Lower lobe of right lung (tissue), 2 donors: ENCODE measurements at places on chromosomes 11 and 22.

DNA sequence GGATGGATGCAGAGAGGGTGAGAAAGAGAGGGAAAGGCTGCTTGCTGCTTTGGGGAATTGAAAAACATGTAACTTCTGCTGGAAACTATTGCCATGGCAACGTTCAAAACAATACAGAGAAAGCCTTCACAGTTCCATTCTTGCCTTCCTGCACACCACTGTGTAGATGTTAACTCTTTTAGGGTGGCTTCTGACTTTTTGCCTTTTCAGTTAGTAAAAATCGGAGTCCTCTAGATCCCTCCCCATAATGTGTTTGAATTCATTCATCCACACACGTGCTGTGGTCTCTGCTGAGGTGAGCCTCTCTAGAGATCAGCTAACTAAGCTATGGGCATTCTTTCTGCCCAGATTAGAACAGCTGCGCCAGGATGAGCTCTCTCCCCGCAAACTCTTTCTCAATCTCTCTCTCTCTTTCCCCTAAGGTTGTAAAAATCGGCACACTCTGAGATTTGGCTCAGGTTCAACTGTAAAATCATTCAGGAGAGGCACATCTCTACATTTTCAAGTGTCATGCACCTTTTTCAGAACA, 1178.3 kb downstream of the LRRC4C start:
- DNase-seq = no peak

DNA sequence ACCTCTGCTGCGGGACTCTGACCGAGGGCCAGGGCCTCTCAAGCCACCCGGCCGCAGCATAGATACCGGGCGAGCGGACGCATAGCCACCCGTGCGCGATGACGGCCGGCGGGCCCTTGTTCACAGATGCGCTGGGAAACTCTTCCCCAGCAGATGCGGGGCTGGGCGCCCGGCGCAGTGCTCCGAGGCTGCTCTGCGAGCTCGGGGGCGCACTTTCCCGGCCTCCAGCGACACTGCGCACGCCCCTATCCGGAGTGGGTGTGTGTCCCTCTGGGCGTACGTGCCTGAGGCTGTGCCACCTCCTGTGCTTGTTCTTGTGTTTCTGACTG, 104.7 kb upstream of the E2F8 start:
- no peak for DNase-seq

DNA sequence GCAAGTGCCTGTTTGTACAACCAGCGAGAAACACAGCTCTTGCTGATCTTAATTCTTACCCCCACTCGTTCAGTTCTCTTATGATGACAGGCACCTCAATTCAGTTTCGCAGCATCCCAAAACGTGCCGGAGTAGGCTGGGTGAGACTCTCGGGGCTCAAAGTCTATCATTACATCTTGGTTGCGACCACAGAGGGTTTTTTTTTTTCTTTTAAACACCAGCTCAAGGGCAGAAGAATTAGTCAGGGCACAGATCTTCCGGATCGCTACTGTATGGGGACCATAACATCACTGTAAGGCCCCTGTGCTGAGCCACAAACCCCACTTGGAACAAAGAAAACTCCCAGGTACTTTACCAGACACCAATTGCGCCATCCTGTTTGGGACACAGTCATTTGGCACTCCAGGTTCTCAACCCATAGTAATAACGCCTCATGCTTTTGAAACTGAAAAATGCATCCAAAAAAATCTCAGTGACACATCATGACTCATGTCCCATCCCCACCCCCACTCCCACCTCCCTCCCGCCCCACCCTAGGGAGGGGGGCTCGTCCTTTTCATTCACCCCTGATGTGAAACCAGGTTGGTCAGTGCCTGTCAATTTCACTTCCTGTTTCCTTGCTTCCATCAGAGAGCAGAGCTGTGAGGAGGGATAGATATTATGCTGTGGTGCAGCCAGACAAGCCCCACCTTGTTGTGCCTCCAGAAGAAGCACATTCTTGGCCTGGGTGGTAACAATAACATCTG, 41.0 kb upstream of the CD5 start:
- DNase-seq = no peak

DNA sequence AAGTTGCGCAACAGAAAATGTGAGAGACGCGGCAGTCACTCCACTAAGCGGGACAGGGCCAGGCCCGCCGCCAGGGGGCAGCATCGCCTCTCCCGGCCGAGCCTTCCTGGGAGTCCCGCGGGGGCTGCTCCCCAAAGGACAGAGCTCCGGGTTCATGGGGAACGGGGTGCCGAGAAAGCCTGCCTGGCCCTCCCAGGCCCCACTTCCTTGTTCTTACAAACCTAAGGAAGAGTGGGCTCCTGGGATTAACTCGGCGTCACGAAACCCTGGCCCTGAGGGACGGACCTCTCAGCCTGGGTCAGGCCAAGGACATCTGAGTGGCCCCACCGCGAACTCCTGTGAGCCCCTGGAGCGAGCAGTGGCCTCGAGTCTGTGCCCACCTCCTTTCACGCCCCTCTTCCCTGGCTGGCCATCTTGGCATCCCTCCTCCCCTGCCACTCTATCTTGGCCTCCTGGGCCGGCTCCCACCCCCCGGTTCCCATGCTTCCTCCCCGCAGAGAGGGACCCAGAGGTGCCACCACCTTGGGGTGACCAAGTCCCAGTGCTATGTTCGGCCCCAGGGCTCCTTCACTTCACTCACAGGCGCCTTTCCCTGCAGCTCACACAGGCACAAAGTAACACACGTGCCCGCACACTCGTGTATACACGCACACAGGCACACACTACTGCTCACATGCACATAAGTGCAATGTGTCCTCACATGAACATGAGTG, 99.9 kb upstream of the FGF3 start:
- DNase-seq = peak; percentile 82

DNA sequence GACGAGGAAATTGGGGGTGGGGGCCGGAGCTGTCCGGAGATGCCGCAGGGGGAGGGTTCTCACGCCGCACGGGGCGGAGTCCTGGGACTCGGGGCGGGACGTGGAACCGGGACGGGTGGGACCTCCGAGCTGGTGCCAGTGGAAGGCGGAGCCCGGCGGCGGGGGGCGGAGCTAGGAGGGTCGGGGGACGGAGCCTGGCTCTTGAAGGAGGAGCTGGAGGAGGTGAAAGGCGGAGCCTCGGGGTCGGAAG, 271 bp downstream of the FKBP2 start:
- DNase-seq = peak; percentile 100

- no peak for DNase-seq
Measured at GRCh38 chr22:31326877-31327276, 19.3 kb downstream of the PATZ1 start.

GRCh38 chr11:15157181-15157580, 42.5 kb downstream of the INSC start:
- DNase-seq = no peak

DNA sequence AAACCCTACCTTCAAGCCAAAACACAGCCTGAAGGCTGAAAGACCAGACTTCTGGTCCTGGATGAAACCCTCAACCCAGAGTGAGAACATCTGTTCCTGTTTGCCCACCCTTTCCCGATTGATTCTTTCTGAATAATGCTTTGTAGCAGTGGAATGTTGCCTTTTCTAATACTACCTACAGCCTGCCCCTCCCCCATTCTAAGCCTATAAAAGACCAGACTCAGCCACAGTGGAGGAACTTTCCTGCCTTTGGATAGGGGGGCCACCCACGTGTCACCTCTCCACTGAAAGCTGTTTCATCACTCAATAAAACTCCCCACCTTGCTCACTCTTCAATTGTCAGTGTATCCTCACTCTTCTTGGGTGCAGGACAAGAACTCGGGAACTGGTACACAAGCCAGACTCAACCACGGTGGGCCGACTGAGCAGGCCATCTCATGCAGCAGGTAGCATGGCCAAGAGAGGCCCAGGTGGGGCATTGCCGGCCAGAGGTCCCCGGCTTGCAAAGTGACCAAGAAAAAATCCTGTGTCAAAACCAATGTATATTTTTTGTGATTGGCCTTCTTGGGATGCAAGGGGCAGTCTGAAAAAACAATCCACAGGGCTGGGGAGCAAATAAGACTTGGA, 6.6 kb upstream of the APOL6 start:
- DNase-seq = no peak

- no peak for DNase-seq
Measured at GRCh38 chr11:117996058-117996457, 9.9 kb downstream of the IL10RA start.

- DNase-seq = no peak
Measured at GRCh38 chr11:33935461-33936456, 43.9 kb upstream of the LMO2 start.

DNA sequence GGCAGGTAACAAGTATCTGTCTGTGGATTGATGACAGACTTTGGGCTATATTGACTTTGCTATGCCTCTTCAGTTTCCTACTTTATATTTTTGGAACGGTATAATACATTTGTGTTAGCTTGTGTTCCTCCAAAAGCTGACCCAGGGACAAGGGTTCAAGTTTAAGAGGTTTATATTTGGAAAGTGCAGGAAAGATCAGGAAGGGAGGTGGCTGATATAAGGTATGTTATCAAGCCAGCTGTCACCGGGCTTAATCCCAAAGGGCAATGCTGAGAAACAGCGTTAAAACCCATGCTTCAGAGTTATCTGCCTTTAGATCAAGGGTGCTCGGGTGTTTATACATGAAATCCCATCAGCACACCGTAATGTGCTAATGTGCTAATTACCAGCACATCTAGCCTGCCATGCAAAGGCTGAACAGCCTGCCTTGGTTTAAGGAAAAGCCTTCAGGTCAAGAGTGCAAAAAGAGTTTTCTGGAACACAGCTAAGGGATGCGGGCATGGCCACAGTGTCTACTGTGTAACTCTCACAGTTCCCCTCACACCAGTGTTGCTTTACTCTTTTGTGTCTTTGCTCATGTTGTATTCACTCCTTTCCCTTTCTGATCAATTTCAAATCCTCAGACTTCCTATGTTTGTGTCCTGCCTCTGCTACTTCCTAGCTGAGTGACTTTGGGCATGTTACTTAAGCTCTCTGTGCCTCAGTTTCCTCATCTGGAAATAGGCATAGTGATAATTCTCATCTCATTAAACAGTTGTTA, 77.5 kb downstream of the BDNF start:
- DNase-seq = no peak

GRCh38 chr11:34505874-34506273, 7.7 kb downstream of the ELF5 start:
- no peak for DNase-seq

- no peak for DNase-seq
Measured at GRCh38 chr11:126212089-126212660, 593 bp downstream of the FAM118B start.

DNA sequence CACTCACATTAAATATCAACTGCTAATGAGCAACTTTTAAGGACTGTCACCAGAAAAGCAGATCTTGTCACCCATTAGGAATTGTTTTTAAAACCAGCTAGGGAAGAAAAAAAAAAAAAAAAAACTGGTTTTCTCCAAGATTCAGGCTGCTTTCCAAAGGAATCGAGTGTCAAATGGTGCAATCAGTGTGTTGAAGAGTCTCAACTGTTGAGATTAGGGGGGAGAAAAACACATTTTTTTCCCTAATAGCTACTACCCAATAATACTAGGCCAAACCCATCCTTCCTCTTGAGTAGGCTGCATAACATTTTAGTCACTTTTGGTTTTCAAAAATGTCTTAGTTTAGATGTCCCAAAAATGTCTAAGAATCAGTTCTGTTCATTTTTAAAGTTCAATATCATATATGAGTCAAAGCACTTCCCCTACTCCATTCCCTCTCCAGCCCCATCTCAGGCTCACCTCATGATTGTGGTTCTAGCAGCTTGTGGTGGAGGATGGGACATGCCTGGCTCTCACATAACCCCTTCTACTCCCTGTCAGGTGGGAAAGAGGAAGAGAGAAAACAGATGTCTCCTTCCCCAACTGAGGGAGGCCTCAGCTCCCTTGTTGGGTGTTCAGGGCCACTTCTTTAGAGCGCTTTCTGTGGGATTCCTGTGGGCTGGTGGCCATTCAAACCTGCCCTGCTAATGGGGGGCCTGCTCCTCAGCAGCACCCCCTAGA, 193.6 kb downstream of the CWF19L2 start:
- DNase-seq = no peak

- DNase-seq = no peak
Measured at GRCh38 chr11:76140912-76141574, 65.3 kb downstream of the WNT11 start.

GRCh38 chr11:118156531-118157185, 4.0 kb upstream of the SCN4B start:
- no peak for DNase-seq

- DNase-seq = no peak
Measured at GRCh38 chr22:44401783-44402110, 89.0 kb upstream of the SHISAL1 start.

DNA sequence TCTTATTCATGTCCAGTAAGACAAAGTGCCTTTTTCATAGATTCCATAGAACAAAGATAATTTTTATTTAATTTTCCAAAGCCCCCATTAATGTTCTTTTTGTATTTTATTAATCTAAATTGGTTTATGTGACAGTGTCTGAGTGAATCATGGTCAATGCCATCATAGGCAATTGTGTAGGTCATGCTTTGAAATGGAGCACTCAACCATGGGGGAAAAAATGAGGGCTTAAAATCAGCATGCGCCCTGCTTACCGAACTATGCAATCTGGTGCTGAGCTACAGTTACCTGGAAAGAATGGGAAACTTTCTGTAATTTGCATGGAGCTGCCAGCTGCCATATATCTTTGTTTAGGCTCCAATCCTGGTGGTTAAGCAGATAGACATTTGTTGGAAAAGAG, 28.4 kb upstream of the RAB38 start:
- DNase-seq = no peak

DNA sequence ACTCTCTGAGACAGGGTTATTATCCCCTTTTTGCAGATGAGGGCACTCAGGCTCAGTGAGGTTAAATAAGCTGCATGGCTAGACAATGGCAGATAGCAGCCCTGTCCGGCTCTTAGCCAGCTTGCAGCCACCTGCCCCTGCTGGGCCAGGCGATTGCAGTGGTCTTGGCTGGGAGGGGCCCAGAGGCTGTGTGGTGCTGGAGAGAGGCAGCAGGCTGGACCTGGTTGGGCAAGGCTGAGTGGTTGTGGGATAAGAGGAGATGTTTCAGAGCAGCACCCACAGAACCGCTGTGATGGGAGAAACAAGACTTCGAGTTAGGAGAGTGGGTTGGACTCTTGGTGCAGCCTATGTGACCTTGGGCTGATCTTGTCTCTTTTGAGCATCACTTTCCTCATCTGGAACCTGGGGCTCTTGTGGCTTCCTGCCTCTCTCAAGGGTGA, 25.5 kb downstream of the PTPRJ start:
- no peak for DNase-seq

GRCh38 chr22:38566726-38567504, 3.1 kb downstream of the DMC1 start:
- no peak for DNase-seq

- no peak for DNase-seq
Measured at GRCh38 chr22:48941903-48942575, 885.6 kb downstream of the BRD1 start.

- no peak for DNase-seq
Measured at GRCh38 chr11:380996-381395, 11.7 kb downstream of the B4GALNT4 start.

DNA sequence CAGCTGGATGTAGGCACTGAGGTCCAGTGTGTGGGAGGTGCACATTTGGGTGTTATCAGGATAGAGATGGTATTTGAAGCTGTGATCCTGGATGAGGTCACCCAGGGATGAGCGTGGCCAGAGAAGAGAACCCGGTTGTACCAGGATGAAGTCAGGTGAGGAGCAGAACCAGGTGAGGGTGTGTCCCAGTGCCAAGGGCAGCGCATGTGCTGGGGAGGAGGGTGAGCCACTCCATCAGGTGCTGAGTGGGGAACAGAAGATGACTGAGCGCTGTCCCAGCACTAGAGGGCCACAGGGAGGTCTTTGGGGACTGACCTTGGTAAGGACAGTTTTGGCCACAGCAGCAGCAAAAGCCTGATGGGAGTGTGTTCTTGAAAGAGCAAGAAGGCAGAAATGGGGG, 2.7 kb downstream of the ARL2 start:
- no peak for DNase-seq
